ENCODE measurements at places on chromosomes 6 and 20.

DNA sequence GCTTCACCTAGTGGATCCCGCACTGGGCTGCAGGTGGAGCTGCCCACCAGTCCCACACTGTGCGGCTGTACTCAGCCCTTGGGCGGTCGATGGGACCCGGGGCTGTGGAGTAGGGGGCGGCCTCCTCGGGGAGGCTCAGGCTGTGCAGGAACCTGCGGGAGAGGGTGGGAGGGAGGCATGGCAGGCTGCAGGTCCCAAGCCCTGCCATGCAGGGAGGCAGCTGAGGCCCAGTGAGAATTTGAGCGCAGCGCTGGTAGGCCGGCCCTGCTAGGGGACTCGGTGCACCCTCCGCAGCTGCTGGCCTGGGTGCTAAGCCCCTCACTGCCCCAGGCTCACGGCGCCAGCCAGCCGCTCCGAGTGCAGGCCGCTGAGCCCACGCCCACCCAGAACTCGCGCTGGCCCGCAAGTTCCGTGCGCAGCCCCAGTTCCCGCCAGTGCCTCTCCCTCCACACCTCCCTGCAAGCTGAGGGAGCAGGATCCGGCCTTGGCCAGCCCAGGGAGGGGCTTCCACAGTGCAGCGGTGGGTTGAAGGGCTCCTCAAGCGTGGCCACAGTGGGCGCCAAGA is 1407.6 kb downstream of the EPHA7 start:
- DNase-seq, result no peak

DNA sequence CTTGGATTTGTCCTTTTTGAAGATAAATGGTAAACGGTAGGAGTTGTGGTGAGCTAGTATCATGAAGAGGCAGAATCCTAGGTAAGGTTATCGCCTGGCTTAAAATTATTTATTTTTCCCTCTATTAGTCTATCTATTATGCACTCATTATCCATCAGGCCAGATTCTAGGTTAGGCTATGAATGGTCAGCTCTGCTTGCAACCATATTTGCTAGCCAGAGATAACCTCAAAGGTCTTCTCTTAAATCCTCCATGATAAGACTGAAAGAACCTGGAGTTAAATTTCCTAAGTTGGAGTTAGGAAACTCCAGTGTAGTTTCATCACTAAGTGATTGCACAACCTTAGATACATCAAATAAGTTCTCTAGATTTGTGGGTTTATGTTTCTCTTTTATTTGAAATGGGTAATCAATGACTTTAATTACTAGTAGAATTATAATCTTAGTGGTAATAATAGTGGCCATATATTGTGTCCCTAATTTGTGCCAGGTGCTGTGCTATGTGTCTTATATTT is 302.1 kb upstream of the RUNX2 start:
- no peak for DNase-seq

DNA sequence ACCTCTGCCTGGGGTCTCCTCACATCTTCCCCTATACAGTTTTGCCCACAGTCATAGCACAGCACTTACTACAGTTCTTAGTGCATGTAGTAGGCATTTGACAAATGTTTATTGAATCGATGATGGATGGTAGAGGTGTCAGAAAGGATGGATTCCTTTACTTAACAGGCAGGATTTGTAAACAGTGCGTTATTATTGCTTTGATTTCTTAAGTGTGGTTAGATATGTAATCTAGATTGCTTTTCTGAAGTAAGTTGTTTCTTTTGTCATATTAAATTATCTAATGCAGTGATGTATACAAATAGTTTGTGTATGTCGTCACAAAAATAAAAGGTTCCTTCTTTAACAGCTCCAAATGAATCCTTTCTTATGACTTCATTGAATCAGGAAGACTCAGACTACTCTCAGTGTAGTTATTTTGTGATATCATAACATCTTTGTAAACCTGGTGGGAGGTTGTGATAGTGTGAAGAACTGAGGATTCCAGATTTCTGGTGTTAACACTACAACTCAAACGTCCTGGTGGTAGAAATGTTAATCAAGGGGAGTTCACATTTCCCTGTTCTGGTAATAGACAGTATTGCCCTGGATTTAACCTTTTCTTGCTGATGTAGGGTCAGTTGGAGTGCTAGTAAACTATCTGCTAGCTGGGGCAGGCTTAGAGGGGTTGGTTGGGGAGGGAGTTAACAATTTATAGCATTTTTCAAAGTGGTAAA is 87.7 kb downstream of the HIVEP1 start:
- no peak for DNase-seq

DNA sequence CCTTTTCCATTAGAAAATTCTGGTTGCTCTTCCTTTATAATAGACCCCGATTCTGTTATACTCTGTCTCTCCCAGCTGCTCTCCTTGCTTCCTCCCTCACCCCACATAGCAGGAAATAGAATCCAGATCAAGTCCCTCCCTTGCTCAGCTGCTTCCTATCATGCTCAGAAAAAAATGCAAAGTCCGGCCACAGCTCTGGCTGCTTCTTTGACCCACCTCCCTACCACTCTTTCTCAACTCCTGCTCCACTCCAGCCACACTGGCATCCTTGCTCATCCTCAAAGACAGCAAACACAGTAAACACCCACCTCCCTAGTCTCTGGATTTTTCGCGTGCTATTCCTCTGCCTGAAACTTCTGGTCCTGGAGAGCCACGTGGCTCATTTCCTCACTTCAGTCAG is 9.1 kb upstream of the SLC22A16 start:
- DNase-seq, result no peak

GRCh38 chr20:62112368-62112767 is 9.9 kb upstream of the LSM14B start:
- no peak for DNase-seq
